ENCODE measurements at places on chromosomes 7 and 10.

DNA sequence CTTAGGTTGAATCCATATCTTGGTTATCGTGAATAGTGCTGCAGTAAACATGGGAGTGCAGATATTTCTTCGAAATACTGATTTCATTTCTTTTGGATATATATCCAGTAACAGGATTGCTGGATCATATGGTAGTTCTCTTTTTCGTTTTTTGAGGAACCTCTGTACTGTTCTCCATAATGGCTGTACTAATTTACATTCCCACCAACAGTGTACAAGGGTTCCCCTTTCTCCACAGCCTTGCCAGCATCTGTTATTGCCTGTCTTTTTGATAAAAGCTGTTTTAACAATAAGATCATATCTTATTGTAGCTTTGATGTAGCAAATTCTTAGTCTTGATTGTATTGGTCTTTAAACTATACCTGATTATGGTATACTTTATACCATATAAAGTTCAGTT is 45.3 kb downstream of the ZNRF2 start:
- no peak for DNase-seq

DNA sequence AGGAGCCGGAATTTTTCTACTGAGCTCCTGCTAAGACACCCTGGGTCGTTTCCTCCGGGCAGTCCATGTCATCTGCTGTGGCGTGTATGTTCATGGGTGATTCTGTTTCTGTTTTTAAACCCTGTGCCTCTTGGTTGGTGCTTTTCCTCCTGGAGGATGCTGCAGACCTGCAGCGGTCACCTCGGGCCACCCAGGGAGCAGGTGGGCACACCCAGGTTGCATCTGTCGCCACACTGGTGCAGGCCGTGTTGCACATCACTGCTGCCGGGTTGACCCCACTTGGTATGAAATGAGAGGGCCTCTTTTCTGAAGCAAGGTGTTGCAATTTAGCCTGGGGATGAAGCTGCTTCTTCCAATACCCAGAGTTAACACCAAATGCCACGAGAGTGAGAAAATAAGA is 127.2 kb downstream of the CUX1 start:
- DNase-seq: no peak

DNA sequence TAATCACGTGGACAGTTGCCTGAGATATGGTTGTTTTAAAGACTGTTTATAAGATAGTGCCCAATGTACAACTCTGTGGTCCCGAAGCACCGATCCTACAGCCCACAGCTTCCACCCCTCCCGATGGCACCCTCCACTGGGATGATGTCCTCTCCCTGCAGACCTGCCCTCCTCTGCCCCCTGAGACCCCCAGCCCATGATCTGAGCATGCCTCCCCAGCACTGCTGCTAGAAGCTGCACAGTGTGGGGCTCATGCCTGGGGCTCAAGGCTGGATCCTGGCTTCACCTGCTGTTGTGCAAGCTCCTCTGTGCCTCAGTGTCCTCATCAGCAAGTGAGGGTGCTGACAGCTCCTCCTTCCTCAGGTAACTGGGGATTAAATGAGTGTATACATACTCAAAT is 254.7 kb upstream of the MKI67 start:
- no peak for DNase-seq

- DNase-seq: no peak
Measured at GRCh38 chr10:101310529-101311184, 43.3 kb upstream of the BTRC start.

GRCh38 chr10:130110246-130111112 is at the start of gene C10orf143:
TSS of gene C10orf143 (minus strand) at chr10:130110830. CDS start at chr10:130110772, 58 bp downstream.
- DNase-seq: peak; percentile 93

DNA sequence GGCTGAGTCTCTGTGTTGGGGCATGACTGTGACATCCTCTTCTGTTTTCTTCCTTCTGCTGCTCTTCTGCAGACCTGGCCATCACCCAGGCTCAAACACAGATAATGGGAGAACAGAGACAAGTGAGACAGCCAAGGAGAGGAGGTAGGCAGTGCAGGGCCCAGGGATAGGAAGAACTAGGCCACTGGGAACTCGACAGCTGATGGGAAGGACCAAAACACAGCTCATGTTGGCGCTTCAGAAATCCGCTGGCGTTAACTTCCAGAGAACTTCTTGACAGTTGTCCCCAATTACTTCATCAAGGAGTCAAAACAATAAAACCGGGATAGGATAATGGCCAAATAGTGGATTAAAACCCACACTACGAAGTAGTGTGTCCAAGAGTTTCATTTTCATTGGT is 97.0 kb upstream of the PALS2 start:
- no peak for DNase-seq

- no peak for DNase-seq
Measured at GRCh38 chr7:97576043-97576442, 155.8 kb upstream of the TAC1 start.

All from stimulated activated CD8-positive, alpha-beta memory T cell treated with anti-CD3 and anti-CD28 coated beads, Interleukin-15, amount 100 ng/mL, for 48 hours (primary cell).